ENCODE measurements at places on chromosomes 7 and 10.

- DNase-seq: no peak
Observed at GRCh38 chr10:23516530-23516929, 77.7 kb downstream of the OTUD1 start.

- no peak for DNase-seq
Observed at GRCh38 chr10:68151453-68151852, 42.2 kb downstream of the MYPN start.

DNA sequence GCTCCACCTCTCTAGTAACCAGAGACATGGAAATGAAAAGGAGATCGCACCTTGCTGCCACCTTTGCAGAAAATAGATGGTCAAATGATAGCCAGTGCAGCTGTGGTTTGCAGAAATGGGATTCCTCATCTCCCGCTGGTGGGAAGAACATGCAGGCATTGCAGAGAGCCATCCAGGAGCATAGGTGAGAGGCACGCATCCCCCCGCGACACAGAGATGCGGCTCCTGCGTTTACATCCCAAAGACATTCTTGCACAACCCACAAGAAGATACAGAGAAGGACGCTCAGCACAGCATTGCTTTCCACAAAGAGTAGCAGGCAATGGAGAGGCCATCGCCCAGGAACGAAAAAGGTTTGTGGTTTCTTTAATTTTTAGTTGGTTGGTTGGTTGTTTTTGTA, 56.2 kb downstream of the OAT start:
- no peak for DNase-seq

GRCh38 chr10:73997461-73997786, 492 bp upstream of the VCL start:
- DNase-seq: no peak

DNA sequence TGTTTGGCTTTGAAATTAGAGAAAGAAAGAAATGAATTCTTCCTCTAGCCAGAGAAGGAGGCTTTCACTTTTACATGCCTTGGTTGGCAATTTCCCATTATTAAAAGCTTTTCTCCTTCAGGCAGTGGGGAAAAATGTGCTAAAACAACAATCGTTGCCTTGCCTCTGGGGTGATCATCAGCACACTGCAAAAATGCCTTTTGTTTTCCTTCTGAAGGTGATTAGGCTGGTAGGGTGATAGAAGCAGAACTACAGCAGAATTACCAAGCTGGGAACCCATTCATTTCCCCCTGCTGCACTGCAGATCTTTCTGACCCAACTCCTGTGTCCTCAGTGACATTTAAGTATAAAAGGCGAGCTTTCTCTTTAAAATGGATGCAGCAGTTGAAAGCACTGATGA, 22.2 kb downstream of the ANK3 start:
- DNase-seq: no peak
